ENCODE measurements at places on chromosomes 3 and 15. TPM values are rescaled to one million over a fixed set of nuclear protein-coding genes. Genes with fewer than 3 reads are reported as not detected.
A peak's percentile ranks its signal among the peaks of the same experiment; 100 is the strongest.

DNA sequence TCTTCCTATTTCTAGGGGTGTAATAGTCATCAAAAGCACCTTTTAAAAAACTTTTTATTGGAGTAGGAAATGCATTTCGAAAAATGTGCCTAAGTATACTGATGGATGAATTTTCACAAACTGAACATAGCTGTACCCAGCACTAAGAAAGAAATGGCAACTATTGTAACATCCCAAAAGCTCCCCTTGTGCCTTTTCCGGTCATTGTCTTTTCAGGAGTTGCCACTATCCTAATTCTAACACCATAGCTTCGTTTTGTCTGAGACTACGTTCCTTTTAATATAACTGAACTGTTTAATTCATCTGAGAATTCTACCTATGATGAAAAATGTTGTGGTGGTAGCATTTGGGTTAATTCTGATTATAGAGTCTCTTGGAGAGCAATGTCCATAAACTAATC, 1.9 kb downstream of the TIMMDC1 start:
- DNase-seq: no peak

DNA sequence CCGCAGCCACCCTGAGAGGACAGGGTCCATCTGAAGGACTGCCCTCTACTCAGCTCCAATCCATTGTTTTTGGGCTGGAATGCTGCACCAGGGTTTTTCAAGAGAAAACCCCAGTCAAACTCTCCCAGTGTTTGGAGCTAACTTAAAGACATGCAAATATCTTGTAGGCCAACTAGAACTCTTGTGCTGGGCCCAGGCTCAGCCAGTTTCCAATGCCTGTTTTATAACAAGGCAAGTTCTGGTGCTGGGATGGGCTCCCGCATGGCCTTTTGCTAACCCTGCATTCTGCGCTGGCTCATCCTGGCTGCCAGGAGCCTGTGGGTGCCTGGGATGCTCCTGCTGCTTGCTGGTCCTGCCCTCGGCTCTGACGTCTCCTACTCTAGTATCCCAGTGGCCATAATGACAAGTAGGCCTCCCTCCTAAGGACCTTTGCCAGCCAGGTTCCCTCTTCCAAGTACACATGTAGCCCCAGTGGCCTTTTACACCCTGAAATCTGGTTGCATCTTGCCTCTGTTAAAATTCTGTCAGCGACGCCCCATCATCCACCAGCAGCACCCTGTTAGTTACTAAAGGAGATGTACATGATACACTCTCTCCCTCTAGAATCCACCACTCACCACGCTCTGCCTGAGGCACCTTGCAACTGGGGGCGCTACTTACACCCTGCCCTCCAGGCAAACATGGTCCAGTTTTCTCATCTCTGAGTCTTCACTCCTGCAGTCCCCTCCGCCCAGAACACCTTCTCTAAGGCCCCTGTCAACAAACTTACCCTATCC, 30.5 kb upstream of the RAB6B start:
- no peak for DNase-seq

- no peak for DNase-seq
These were observed 75.5 kb upstream of the MDFIC2 start for GRCh38 chr3:70387889-70388288.

- no peak for DNase-seq
These were observed 80.3 kb upstream of the FLNB start for GRCh38 chr3:57927916-57928315.

GRCh38 chr3:191369616-191370010, 39.3 kb upstream of the UTS2B start:
- no peak for DNase-seq

COX17 gene
- 118 TPM for total RNA-seq

DNA sequence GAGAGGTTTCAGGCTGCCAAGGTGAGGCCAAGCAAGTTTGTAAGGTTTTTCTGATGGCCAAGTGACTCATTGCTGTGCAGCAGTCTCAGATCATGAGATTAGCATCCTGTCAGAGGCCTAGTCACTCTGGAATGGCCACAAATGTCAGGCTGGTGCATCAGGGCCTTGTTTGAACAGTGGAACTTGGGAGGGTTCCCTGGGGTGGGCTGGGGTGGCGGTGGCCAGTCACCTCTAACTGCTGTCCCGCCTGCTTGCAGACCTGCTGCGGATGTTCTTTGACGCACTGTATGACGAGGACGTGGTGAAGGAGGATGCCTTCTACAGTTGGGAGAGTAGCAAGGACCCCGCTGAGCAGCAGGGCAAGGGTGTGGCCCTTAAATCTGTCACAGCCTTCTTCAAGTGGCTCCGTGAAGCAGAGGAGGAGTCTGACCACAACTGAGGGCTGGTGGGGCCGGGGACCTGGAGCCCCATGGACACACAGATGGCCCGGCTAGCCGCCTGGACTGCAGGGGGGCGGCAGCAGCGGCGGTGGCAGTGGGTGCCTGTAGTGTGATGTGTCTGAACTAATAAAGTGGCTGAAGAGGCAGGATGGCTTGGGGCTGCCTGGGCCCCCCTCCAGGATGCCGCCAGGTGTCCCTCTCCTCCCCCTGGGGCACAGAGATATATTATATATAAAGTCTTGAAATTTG, 2.8 kb upstream of the FAM131A start:
- DNase-seq: peak; percentile 35

DNA sequence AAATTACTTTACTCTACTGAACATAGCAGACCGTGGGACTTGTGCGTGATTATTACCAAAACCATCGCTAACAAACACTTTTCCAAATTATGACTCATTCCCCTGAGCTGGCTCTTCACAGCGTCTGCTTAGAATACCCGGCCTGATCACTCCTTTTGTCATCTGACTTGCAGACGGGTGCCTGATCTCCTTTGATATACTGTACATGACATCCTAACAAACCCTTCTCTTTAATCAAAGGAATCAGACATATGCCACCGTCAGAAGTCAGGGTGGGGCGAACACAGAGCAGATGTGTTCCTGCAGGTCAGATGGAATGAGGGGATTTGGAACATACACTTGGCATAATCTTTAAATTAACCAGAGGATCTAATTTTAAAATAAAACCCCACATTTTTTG, 48.5 kb upstream of the SH3GL3 start:
- DNase-seq: no peak

SENP8 gene
- 1.5 TPM for total RNA-seq

GRCh38 chr3:170806676-170807075, 63.3 kb downstream of the RPL22L1 start:
- DNase-seq: no peak

GRCh38 chr3:114675104-114675503, 381.3 kb downstream of the TIGIT start:
- no peak for DNase-seq

GRCh38 chr3:110391042-110391441, 680.6 kb upstream of the NECTIN3 start:
- no peak for DNase-seq
